ENCODE measurements at places on chromosomes 1 and 21.

DNA sequence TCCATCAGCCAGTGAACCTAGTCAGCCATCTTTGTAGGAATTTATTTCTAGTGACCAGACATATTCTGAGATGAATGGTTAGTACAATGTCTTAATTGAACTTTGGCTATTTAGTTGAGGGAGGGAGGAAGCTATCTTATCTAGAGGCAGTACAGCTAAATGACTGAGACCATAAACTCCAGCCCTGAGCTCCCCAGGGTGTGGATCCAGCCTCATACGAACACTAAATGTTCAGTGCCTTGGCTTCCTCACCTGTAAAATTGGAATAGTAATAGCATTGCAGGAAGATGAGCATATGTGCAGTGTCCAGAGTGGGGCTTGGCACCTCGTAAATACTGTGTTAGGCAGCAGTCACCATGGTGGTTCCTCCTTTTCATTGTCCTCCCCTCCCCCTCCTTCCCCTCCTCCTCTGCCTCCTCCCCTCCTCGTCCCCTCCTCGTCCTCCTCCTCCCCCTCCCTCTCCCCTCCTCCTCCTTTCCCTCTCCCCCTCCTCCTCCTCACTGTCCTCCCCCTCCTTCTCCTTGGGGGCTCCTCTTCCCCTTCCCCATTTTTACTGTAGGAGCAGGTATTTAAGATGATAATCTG is 108.2 kb downstream of the GALNT2 start:
- no peak for DNase-seq

DNA sequence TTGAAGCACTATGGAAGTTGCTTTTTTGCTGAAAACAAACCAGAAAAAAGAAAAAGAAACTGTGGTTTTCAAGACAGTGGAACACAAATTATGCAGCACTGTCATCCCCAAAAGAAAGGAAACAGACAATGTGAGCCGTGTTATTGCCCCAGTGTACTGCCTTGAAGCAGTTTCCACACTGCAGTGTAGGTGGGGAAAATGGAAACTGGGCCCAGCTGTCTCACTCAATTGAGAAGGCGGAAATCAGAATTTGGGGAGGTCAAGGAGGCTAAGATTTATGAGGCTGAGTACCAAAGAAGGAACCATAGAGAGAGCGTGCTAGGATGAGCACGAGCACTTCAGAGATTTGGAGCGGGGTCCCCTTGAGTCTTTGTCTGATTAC is 55.5 kb downstream of the MPZL1 start:
- DNase-seq: no peak

GRCh38 chr1:152901631-152902030 is 6.7 kb upstream of the IVL start:
- DNase-seq: no peak

DNA sequence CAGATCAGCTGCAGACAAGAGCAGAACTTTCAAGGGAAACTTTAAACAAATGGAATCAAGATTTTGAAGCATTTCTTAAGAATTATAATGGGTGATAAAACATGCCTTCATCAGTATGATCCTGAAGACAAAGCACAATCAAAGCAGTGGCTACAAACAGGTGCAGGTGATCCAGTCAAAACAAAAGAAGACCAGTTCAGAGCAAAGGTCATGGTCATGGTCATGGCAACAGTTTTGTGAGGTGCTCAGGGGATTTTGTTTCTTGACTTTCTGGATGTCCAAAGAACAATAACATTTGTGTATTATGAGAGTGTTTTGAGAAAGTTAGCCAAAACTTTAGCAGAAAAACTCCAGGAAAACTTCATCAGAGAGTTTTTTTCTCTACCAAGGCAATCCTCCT is 681.7 kb upstream of the PTBP2 start:
- DNase-seq: no peak

- no peak for DNase-seq
Measured at GRCh38 chr1:84165601-84166000, 21.5 kb downstream of the PRKACB start.

- no peak for DNase-seq
Measured at GRCh38 chr1:6099787-6100765, 54.4 kb downstream of the KCNAB2 start.

Data from AG20443 (cell line).